ENCODE measurements at places on chromosomes 5 and 9. TPM values are rescaled to one million over a fixed set of nuclear protein-coding genes. Genes with fewer than 3 reads are reported as not detected.

Gene BNC2
- 7.2 TPM for total RNA-seq

Gene TAF11L5
- not detected for total RNA-seq

Gene SPATA31A3
- not detected for total RNA-seq

Gene SNCAIP
- not detected for total RNA-seq

Gene PCDHGA10
- total RNA-seq: not detected

Gene AUH
- 9.2 TPM for total RNA-seq

Gene TMEM232
- not detected for total RNA-seq

Gene UBE2QL1
- total RNA-seq: 0.20 TPM

Gene GLRA1
- total RNA-seq: not detected

Gene PGM5
- not detected for total RNA-seq

Gene FABP6
- 0.81 TPM for total RNA-seq
